ENCODE measurements at places on chromosomes 11 and 22.

DNA sequence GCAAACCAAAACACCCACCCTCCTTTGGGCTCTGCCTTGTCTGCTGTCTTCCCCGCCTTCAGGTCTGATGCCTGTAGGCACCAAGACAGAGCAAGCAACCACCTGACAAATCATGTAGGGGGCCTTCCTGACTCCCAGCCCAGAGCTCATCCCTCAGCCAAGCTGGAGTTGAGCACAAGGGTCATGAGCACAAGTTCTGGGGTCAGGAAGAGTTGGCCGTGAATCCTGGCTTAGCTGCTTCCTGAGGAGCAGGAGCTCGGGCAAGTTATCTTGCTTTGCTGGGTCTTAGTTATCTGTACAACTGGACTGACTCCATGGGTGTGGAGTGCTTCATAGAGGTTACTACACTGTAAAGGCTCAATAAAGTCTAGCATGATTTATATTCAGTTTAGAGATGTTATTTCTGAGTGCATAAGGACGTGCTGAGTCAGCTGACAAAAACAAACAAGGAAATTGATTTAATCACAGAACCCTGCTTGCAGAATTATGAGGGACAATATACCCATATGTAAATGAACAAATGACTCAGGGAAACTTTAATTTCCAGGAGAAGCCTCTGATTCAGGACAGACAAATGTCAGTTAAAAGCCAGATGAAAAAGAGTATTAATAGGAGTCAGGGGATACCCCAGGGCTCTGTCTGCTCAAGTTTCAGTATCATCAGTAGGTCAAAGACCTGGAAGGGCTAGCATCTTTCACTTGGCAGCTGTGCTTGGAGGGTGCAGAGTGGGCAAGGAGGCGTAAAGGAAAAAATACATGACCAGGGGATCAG is 15.0 kb upstream of the APOA1 start:
- DNase-seq, result no peak

DNA sequence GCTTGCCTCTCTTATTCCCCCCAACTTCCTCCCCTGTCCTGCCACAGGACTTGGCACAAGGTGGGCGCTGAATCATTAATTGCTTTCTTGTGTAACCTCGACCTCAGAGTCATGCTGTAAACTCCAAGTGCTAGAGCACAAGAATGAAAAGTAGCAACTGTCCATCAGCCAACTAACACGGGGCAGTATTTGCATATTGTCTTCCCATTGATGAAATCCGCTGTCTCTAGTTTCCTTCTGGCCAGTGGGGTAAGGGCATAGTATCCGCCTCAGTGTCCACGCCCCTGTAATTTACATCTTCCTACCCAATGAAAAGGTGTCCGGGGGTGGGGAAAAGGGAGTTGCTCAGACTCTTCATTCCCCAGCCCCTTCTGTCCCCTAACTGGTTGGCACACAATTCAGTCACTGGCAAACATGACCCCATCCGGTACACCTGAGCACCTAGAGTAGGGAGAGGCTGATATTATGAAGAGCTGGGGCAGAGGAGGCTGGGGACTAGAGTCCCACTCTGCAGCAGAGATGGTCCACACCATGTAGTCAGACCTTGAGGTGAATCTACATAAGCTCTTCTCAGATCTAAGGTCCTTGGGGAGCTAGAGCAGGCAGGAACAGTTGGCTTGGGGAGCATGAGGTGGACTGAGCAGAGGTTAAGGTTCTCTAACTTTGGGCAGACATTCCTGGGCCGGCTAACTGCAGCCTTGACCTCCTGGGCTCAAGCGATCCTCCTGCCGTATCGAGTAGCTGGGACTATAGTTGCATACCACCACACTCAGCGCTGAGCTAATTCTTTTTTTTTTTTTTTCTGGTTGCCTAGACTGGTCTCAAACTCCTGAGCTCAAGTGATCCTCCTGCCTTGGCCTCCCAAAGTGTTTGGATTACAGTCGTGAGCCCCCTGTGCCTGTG is 6.8 kb upstream of the GGA1 start:
- DNase-seq, result no peak

DNA sequence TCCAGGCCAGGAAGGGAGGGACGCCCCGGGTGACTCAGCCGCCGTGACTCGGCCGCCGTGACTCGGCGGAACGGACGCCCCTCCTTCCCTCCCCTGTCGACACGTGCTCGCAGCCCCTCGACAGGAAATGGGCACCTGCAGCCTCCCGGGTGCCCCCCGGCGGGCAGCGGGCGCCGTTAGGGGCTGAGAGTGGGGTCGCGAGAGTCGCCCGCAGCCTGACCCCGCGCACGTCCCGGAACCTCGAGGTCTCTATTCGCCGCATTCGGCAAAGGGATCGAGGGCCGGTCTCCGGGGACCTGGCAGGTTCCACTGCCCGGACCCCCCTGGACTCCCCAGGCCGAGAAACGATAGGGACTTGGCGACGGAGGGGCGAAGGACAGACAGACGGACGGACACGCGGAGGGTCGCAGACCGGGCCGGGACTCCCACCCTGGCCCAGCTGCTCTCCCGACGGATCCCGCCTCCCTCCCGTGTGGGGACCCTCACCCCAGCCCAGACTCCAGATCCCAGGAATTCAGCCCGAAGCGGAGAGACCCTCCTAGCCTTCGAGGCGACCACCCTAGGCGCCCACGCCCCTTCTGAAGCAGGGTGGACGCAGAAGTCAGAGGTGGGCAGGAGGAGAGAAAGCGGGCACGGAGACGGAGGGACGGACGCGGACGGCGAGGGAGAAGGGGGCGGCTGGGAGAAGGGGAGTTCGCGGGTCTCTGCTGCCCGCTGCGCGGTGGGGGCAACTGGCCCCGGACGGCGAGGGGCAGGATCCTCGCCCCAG is 648 bp downstream of the FOSL1 start:
- DNase-seq, result peak; percentile 76

DNA sequence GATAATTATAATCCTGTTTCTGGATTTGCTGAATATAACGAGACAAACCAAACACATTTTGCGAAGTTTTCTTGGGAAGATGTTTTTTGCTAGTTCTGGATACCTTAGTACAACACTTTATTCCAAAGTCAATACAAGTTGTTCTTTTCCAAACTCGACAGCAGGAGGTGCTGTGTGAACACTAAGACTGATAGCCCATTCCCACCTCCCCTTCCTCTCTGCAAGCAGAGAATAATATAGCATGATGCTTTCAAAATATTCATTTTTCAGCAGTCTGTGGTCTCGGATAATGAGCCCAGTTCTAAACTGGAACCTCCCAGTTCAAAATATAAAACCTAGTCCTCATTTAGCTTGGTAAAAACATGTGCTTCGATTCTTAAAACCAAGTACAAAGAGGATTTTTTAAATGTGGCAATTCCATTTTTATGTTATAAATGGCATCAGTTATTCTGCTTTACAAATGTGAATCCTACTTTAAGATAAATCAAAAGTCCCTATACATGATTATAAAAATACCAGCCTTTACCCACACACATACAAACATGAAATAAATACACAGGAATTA is 129.1 kb downstream of the DCDC1 start:
- peak; percentile 25 for DNase-seq

- peak; percentile 81 for DNase-seq
Observed at GRCh38 chr11:14249121-14249963, 109.6 kb downstream of the RRAS2 start.

- no peak for DNase-seq
Observed at GRCh38 chr11:37320921-37321320, 722.9 kb upstream of the RAG2 start.

GRCh38 chr22:31350410-31350863 is 4.3 kb upstream of the PATZ1 start:
- DNase-seq, result no peak

DNA sequence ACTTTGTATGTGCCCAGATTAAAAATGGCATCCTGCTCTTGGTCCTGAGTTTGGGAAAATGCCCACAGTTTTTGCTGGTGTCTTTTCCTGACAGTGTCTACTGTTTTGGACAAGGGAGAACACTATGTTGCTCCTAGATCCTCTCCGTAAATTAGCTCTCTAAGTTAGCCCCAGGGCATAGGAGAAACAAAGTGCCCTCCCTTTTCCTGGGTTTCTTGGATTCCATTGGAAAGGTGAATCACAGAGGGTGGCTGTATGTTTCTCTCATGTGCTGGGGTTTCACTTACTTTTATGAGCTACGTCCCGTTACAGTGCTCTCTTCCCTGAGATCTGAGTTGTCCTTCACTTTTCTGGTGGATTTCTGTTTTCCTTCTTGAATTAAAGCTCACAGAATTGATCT is 782.8 kb downstream of the CNTN5 start:
- no peak for DNase-seq

DNA sequence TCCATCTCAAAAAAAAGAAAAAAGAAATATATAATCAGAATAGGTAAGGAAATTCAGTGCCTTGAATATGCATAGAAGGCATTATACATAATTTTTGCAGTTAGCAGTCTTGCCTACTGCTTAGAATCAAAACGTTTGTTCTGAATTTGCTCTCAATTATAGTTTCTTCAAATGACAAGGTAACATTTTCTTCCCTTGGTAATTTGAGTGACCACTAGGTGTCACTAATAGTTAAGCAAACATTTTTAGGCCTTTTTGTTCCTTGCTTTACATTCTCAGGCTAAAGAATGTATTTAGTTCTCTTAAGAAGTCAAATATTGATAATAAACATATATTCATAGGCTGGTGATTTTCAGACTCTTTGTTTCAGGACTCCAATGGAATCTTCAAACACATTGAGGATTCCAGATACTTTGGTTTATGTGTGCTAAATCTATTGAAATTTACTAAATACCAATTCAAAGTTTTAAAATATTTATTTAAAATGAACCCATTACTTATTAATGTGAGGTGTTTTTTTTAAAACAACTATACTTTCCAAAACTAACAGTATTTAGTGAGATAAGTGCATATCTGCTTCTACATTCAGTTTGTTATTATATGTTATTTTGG is 55.0 kb upstream of the DEPDC7 start:
- DNase-seq, result no peak

DNA sequence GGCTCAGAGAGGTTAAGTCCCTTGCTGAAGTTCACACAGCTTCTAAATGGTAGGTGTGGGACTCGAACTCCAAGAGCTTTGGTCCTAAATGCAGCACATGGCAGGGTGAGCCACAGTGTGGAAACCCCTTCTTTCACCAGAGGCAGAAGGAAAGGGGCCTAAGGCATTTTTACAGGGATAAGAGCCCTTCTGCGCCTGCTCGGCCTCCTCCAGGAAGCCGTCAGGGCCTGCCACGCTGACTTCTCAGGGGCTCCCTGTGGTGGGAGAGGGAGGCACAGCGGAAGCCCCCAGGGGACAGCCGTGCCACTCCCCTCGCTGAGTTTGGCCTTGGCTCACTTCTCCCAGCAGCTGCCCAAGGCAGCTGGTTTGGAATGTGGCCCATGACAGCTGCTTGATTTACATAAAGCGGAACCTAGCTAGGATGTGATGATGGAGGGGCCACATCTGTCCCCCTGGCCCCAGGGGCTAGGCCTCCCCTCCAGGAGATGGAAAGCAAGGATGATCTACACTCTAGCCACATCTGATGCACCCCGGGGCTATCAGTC is 35.4 kb downstream of the CD82 start:
- DNase-seq, result no peak

DNA sequence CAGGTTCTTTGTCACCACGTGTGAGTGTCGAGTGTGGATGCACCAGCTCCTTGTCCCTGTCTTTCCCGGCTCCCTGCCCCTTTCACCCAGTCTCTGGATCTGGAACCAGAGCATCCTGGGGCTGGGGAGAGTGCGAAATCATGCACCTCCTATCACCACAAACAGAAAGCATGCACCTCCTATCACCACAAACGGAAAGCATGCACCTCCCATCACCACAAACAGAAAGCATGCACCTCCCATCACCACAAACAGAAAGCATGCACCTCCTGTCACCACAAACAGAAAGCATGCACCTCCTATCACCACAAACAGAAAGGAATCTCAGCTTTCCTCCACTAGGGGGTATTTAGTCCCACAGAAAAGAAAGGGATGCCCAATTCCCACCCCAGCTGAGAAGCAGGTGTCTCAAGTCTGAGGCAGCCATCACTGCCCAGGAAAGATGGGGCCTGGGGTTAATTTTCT is 5.9 kb upstream of the GLB1L3 start:
- peak; percentile 49 for DNase-seq

DNA sequence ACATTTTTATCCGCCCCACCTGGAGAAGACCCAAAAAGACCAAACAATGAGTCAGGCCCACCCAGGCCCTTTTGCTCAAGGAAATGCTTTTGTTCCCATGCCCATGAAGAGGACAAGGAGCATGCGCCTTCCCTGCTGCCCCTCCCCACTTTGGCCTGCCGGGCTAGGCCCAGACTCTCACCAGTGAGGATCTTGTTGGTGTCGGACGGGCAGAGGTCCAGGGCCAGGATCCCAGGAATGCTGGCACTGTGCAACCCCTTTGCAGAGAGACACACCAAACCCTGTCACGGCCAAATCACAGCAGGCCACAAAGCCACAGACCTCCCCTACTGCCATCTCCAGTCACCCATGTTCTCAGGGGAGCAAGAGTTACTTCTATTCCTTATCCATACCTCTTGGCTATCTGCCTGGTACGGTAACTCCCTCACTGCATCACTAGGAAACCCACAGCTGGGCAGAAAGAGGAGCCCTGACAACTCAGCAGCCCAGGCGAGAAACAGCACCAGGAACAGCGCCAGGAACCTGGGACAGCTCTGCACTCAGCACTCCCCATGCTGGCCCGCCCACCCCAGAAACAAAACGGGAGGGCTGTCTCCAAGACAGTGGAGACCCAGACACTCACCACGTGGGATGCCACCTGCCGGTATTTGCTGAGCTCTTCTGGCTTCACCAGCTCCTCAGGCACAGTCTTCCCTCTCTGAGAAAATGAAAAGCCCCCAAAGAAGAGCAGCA is 5.5 kb downstream of the PRPF19 start:
- DNase-seq, result no peak

GRCh38 chr11:44726283-44727113 is at the start of gene TSPAN18:
TSPAN18 (plus strand) TSS chr11:44726962; CDS start chr11:44906417, 179,455 bp downstream.
- peak; percentile 40 for DNase-seq

GRCh38 chr22:24137595-24137994 is 43.7 kb upstream of the SUSD2 start:
- DNase-seq, result no peak

- DNase-seq, result no peak
Observed at GRCh38 chr11:62535802-62536201, 10.8 kb downstream of the AHNAK start.

DNA sequence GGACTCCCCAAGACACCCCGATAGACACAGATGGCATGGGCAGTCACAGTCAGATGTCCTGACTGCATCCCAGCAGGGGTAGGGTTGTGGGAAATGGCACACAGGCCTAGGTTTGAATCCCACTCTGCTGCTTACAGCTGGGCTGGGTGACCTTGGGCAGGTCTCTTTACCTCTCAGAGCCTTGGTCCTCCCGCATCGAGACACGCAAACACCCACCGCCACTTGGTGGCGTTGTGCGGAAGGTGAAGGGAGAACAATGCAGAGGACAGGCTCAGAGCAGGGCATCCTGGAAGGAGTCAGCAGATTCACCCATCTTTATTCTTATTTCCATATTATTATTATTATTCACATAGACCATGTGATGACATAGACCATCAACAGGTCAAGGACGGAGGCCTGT is 140.5 kb downstream of the MIAT start:
- no peak for DNase-seq

GRCh38 chr22:49521787-49522224 is 305.9 kb downstream of the BRD1 start:
- no peak for DNase-seq

GRCh38 chr22:46057246-46058090 is 80.5 kb upstream of the WNT7B start:
- DNase-seq, result no peak

GRCh38 chr11:114153224-114153623 is 93.7 kb downstream of the ZBTB16 start:
- DNase-seq, result no peak

- DNase-seq, result peak; percentile 19
Observed at GRCh38 chr11:45926536-45927331, 4.3 kb downstream of the LARGE2 start.

GRCh38 chr11:77734890-77735289 is 85.6 kb downstream of the RSF1 start:
- no peak for DNase-seq

GRCh38 chr11:104152941-104153505 is 10.9 kb downstream of the PDGFD start:
- DNase-seq, result no peak

Data from activated CD8-positive, alpha-beta T cell treated with anti-CD3 and anti-CD28 coated beads, Interleukin-2, amount 10 ng/mL, durations not matched to agents 7 days and 5 days (primary cell).